Upper lobe of left lung (tissue), 6 donors: ENCODE measurements at places on chromosomes 1 and 21. TPM values are rescaled to one million over a fixed set of nuclear protein-coding genes. Genes with fewer than 3 reads are reported as not detected.

GRCh38 chr1:8736927-8737326 lies 80.5 kb downstream of the RERE start:
- H3K4me1 ChIP-seq = no peaks in the 10 kb centered on the region
- H3K27ac ChIP-seq = no peak overlapping the region
- H3K36me3 ChIP-seq = no peaks in the 10 kb centered on the region

ATP1A2 gene
- total RNA-seq = 3.5 TPM

TRIM17 gene
- 3.1 TPM for total RNA-seq

DNA sequence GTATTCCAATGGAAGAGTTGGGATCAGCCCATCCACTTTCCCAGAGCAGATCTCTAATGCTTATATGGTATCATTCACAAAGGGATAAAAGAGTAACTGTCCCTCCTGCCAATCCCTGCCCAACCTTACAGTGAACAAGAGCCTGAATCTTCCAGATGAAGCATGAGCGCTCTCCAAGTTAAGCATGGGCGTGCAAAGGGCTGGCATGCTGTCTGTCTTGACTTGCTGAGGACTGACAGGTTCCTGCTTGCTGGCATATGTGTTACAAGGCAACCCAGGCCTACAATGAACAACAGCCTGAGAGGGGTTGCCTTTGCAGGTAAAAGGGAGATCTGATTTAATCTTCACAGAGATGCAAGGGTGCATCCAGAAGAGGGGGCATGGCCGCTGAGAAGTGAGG lies 155.6 kb upstream of the SOD1 start:
- no peak for DNase-seq
- H3K4me3 ChIP-seq = no peak overlapping the region
- no peaks in the 10 kb centered on the region for H3K4me1 ChIP-seq
- no peak overlapping the region for H3K27ac ChIP-seq
- no peaks in the 10 kb centered on the region for H3K36me3 ChIP-seq

DNA sequence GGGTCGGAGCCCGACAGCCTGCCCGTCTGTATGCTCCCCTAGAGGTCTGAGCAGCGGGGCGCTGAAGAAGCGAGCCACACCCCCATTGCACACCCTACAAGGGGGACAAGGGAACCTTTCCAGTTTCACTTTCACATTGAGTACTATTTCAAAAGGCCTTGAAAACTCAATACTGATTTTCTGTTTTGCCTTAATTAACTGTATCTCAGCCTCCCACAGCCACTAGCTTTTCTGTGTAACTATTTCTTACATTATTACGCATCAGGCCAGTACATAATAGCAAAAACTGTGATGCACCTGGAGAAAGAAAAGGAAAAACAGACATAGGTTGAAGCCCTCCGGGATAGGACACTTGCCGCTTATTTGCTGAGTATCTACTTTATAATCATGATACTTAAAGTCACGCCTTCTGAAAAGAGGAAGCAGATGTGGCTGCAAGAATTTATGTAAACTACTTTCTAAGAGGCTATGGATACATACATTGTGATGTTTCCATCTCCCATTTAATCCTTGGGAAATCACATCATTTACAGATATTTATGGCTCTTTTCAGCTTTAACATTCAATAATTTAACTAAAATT lies 1719.5 kb downstream of the MRPL39 start:
- H3K36me3 ChIP-seq = no peaks in the 10 kb centered on the region
- no peak overlapping the region for H3K4me3 ChIP-seq
- no peak overlapping the region for H3K27ac ChIP-seq
- no peaks in the 10 kb centered on the region for H3K27me3 ChIP-seq
- H3K4me1 ChIP-seq = no peaks in the 10 kb centered on the region
- peak; percentile 46 for DNase-seq

MYOC gene
- total RNA-seq = 1.2 TPM

DNA sequence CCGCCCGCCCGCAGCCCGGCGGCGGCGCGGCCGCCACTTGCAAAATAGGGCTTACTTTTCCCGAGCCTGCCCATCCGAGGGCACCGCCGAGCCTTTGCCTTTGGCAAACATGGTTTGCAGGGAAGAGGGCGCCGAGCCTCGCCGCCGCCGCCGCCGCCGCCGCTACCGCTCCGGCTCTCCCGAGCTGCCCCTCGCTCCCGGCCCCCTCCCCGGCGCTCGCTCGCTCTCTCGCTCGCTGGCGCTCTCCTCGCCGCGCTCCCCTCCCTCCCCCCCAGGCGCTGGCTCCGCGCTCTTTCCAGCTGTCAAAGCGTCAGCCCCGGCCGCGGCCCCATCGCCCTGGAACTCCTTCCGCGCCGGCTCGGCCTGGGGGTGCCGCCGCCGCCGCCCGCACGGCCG lies 298 bp downstream of the SSBP3 start:
- H3K27me3 ChIP-seq = no peaks in the 10 kb centered on the region
- H3K4me3 ChIP-seq = peak overlapping the region; percentile 98
- peaks cover 3% of the 10 kb centered on the region for H3K36me3 ChIP-seq
- no peak for DNase-seq

DNA sequence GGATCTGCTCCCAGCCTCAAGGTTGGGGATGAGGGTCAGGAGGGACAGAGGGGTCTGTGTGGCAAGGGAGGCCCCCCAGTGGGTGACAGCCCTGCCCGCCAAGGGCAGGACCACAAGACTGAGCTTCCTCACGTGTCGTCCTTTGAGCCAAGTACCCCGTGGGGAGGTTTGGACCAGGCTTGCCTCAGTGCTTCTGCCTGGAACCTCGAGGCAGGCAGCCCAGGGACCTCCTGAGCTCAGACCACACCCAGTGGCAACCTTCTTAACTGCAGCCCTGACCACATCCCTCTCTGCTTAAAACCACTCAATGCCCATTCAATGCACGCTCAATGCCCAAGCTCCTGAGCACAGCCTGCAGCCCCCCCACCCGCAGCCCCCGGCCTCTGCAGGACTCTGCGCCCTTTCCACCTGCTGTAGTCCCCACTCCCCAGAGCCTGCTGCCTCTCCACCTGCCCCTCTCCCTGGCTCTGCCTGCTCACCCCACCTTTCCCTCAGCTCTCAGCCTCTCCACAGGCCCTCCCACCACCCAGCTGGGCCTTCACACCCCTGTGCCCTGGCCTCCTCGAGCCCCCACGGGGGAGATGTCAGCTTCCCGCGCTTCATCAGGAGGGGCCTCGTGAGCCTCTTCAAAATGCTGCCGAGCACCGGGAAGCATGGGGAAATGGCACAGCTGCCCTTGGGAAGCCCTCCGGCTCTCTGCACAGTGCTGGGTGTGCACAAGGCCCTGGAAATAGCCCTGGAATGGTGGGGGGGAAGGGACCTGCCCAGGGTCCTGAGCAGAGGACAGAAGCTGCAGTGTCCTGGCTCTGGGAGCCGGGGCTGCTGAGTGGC lies 129.3 kb upstream of the VAMP3 start:
- no peak overlapping the region for H3K27ac ChIP-seq
- H3K4me1 ChIP-seq = peaks cover 27% of the 10 kb centered on the region
- DNase-seq = no peak

DNA sequence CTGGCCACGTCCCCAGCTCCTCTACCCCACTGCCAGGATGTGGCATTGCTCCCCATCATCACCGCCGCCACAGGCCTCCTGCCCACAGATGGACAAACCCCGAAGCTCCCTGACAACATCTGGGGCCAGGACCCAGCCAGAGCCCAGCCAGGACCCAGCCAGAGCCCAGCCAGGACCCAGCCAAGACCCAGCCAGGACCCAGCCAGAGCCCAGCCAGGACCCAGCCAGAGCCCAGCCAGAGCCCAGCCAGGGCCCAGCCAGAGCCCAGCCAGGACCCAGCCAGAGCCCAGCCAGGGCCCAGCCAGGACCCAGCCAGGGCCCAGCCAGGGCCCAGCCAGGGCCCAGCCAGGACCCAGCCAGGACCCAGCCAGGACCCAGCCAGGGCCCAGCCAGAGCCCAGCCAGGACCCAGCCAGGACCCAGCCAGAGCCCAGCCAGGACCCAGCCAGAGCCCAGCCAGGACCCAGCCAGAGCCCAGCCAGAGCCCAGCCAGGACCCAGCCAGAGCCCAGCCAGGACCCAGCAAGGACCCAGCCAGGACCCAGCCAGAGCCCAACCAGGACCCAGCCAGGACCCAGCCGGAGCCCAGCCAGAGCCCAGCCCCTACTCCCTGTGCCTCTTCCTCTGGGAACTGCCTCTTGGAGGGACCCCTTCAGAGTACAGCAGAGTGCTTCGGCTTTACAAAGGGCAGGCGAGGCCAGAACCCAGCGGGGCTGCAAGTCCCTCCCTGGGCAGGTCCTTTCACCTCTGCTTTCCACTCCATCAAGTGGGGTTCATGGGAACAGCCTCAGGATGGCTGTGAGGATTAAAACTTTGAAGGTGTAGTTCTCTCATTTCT lies 43.7 kb downstream of the DISP3 start:
- H3K36me3 ChIP-seq = no peaks in the 10 kb centered on the region
- no peak for DNase-seq
- H3K27ac ChIP-seq = no peak overlapping the region
- H3K4me3 ChIP-seq = no peak overlapping the region
- H3K27me3 ChIP-seq = no peaks in the 10 kb centered on the region
- no peaks in the 10 kb centered on the region for H3K4me1 ChIP-seq

DNA sequence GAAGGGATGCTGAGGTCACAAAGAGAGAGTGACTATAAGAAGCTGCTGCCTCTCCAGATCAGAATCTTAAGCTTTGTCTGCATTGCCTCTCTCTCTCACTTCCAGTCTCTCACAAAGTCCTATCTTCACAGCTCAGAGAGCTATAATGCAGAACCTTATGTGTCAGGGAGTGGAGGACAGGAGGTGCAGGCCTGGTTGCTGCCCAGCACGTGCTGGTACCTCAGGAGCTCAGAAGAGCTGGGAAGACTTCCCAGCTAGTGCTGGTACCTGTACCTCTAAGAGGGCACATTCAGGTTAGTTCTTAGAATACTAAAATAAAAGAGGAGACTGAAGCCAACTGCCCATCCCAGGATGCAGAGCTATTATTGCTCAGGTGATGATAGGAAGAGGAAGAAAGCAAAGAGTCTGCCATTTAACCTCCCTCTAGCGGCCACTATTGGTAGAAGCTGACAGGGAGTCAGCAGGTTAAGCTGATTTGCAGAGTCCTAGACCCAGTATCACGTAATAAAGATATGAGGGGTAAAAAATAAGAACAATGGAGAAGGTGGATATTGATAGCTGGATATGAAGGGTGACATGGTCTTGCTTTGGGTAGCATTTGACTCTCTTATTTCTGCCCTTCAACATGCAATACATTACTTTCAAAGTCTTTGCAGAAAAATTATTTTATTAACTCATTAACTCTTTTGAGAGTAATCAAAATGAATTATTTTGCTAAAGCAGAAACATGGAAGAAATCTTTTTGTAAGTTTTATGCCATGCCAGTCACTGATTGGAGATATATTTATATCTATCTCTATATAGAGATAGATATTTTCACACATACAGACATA lies 138.1 kb upstream of the HMCN1 start:
- H3K36me3 ChIP-seq = no peaks in the 10 kb centered on the region
- DNase-seq = no peak
- H3K4me1 ChIP-seq = no peaks in the 10 kb centered on the region
- no peak overlapping the region for H3K27ac ChIP-seq
- no peak overlapping the region for H3K4me3 ChIP-seq
- H3K27me3 ChIP-seq = no peaks in the 10 kb centered on the region

DNA sequence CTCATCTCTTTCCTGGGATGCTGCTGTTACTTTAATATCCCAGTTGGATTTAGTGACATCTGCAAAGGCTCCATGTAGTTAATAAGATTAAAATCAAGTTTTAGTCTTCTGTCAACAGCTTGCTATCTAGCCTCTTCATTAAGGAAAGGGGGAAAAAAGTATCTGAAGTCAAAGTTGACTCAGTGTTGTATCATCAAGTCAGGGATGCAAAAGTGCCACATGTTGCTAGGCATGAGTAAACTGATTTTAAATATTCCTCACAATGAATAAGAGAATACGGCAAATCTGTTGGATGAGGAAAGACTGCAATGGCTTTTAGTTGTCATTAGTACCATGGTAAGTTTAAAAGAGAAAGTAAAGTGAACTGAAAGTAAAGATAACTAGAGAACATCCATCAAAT lies 383.2 kb upstream of the ZRANB2 start:
- no peaks in the 10 kb centered on the region for H3K4me1 ChIP-seq
- H3K4me3 ChIP-seq = no peak overlapping the region
- no peaks in the 10 kb centered on the region for H3K27me3 ChIP-seq
- no peaks in the 10 kb centered on the region for H3K36me3 ChIP-seq

DNA sequence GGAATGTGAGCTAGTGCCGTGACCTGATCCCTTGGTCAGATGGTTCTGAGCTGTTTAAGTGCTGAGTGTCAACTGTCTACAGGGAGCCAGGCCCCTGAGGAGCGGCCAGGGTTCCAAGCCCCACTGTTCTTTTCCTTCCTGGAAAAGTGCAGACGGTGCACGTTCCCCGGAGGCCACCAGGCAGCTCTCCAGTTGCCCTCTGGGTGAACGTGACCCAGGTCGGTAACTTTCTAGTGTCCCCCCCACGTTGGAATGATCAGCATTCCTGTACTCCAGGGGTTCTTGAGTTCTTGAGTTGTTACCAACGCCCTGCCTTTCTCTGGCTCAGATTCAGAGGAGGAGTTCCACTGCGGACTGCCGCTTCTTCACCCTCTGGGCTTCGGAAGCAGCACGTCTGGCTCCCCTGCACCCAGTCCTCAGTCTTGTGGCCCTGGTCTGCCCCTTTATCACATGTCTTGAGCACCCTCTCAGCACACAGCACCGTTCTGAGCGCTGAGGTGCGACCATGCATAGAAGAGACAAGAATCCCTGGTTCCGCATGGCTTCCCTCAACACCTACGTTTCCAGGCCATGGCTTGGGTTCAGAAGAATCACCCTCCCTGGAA lies 131.5 kb downstream of the DHRS3 start:
- H3K4me3 ChIP-seq = no peak overlapping the region
- H3K27ac ChIP-seq = peak overlapping the region; percentile 72
- DNase-seq = no peak
- peaks cover 35% of the 10 kb centered on the region for H3K4me1 ChIP-seq
- no peaks in the 10 kb centered on the region for H3K36me3 ChIP-seq

ILDR2 gene
- total RNA-seq = under 0.01 TPM

DNA sequence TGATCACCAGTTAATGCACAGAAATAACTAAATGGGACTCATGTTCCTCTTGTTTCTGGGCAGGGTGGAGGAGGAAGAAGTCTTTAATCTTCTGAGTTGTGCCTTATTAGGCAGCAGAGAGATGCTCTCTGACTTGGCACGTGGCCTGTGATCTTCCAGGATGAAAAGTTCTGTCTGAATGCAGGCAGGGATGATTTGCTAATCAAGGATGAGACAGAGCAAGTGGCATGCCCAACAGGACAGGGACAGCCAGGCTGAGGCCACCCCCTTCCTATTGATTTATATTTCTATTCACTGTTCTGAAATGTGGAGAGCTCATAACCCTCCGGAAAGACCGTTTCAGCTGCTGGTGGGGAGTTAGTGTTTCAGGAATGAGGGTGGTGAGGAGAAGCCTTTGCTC lies 477.8 kb upstream of the CAMK1G start:
- H3K36me3 ChIP-seq = no peaks in the 10 kb centered on the region
- H3K27me3 ChIP-seq = no peaks in the 10 kb centered on the region
- no peaks in the 10 kb centered on the region for H3K4me1 ChIP-seq
- H3K4me3 ChIP-seq = no peak overlapping the region
- DNase-seq = no peak

CSF3R gene
- total RNA-seq = 276 TPM

DNA sequence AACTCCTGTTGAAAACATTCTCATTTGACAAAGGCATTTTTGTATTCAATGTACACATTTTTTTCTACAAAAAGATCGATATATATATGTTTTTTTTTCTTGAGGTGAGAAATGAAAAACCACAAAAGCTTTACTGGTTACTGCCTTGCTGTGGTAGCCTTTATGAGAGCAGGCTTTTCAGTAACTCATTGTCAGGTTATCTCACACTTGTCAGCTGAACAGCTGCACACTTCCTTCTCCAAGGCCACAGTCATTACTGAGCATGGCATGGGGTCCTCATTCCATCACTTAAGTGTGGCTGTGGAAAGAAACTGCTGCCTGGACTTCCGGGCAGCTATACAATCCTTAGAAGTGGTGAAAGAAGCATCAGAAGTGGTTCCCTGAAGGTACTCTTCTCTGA lies 169.3 kb upstream of the ZP4 start:
- no peaks in the 10 kb centered on the region for H3K27me3 ChIP-seq
- no peak for DNase-seq
- H3K36me3 ChIP-seq = no peaks in the 10 kb centered on the region
- H3K27ac ChIP-seq = no peak overlapping the region
- H3K4me1 ChIP-seq = no peaks in the 10 kb centered on the region
